ENCODE measurements at places on chromosomes 3 and 15.

DNA sequence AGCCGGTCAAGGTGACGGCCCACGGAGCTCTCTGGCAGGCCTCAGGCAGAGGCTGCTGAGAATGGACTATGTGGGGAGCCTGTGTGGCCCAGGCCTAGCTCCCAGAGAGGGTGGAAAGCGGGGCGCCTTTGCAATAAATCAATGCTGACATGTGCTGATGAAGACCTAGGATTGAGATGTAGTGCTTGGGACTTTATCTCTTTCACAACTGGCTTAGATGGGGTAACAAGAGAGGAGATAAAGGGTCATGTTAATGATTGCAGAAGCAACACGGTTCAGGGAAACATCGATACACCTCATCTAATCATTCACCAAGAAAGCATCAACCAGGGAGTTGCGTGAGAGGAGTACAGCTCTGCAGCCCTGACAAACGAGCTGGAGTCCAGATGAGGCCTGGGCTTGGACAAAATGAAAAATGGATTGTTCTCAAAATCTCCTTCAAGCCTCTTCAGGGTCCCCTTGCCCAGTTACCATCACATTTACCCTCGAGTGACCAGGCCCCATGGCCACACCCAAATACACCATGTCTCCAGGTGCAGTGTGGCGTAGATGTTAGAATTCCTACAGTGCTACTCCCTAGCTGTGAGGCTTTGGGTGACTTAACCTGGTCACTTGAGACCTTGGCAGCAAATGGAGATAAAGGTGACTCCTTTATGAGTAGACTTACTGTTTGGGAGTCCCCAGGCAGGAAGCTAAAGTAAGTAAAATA is 146.4 kb upstream of the LIPC start:
- DNase-seq = no peak

DNA sequence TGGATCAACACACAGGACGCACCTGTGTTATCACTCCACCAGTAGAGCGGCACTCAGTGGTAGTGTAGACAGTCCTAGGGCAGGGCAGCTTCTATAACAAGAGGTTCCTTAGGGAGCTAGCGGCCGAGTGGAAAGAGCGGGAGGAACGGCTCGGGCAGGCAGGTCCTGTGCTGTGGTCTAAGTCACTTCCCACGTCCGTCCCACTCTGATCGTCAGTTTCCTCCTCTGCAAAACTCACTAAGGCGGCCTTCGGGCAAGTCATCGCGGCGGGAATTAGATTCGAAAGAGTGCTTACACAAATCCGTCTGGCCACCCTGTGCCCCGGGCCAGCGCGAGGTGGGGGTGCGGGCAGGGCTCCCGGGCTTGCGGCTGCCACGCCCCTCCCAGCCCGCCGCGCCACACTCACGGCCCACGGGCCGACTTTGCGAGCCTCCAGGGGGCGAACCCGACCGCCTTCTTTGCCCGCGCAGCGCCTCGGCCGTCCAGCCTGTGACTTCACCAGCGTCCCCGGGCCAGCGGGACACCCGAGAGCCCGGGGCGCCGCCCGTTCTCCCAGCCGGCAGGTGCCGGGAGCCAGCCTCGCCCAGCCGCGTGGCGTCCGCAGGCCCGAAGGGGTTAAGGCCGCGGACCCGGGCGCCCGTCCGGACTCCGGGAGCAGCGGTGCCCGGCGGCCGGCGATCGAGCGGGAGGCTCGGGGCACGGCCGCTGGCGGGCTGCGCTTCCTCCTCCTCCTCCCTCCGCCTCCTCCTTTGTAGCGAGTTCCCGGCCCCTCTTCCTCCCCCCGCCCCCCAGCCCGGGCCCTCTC is 416 bp upstream of the CORO2B start:
- peak; percentile 88 for DNase-seq

DNA sequence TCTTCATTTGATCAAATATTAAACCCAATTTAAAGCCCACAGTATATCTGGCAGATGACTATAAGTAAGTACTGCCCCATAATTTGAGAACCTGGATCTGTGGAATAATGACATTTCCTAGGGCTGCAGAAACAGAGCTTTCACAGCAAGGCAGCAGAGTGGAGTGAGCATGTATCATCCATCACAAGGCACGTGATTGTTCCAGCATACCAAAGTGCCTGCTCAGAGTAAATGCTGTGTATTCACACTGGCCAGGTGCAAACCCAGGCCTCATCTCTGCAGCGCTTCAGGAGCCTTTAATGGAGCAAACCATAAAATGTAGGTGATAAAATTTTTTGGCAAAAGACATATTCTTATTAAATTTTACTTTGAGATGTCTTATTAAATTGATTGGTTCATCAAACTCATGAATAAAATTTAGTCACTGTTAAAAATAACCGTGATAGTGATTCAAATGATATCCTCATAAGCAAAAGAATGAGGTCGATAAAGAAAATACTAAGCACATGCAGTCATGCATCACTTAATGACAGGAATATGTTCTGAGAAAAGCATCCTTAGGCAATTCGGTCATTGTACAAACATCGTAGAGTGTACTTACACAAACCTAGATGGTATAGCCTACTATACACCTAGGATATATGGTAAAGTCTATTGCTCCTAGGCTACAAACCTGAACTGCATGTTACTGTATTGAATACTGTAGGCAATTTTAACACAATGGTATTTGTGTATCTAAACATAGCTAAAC is 99.3 kb upstream of the SLC24A5 start:
- peak; percentile 4 for DNase-seq

GRCh38 chr3:65671004-65671403 is 367.7 kb downstream of the MAGI1 start:
- DNase-seq = peak; percentile 15

- DNase-seq = no peak
These were observed 17.9 kb downstream of the TMEM43 start for GRCh38 chr3:14142567-14143270.

- no peak for DNase-seq
These were observed 254.3 kb upstream of the ARHGEF26 start for GRCh38 chr3:153866901-153867300.

- no peak for DNase-seq
These were observed 33.4 kb upstream of the PLAAT1 start for GRCh38 chr3:193207290-193208273.

DNA sequence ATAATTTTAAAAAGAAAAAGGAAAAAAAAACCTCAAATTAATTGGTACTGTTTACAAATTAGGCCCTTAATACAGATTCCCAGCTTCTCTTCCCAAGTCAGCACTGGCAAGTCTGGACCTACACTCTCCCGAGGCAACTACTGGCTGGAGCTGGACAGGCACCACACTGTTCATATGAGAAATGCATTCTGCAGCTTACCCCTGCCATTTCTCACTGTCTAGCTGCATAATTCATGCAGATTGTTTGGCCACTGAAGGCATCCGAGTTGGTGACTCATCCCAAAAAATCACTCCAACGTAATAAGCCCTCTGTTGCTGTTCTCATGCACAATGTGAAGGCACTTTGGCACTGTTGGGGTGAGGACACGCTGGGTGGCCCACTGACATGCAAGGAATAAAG is 45.3 kb downstream of the ROPN1B start:
- peak; percentile 73 for DNase-seq

DNA sequence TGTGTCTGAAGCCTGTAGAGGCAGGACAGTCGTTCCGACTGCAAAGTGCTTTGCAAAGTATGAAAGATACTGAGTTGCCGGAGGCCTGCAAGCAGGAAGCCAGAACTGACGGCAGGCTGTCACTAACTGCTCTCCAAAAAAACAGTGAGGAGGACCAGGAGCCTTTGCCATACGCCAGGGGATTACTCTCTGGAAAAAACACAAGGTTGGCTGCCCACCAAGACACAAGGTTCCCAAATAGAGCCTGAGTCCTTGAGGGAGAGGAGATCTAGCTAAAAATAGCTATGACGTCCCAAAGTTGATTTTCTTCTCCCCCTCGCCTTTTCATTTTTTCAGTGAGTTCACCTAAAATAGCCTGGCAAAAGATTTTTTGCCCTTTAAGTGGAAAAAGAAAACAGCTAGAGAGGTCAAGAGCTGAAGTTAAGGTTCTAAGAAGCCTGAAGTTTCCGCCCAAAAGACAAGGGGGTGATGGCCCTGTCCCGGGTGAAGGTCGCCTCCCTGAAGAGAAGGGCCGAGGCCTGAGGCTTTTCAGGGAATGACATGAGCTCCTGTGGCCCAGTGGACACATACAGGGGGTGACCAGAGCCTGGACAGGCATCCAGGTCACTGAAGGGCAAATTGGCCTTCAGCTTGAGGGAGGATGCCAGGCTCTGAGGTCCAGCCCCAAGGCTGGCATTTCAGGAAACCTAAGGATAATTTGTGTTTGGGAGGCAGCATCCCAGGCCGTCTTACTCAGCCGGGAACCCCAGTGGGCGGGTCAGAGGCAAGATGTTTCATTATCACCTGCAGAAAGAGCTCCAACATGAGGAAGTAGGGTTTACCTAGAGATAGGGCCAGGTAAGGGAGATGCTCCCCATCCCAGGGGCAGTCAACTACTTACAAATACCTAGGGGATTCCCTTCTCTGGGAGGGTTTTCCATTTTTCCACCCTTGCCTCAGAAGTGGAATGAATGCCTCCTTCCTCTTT is 44.9 kb upstream of the DGKG start:
- DNase-seq = no peak

DNA sequence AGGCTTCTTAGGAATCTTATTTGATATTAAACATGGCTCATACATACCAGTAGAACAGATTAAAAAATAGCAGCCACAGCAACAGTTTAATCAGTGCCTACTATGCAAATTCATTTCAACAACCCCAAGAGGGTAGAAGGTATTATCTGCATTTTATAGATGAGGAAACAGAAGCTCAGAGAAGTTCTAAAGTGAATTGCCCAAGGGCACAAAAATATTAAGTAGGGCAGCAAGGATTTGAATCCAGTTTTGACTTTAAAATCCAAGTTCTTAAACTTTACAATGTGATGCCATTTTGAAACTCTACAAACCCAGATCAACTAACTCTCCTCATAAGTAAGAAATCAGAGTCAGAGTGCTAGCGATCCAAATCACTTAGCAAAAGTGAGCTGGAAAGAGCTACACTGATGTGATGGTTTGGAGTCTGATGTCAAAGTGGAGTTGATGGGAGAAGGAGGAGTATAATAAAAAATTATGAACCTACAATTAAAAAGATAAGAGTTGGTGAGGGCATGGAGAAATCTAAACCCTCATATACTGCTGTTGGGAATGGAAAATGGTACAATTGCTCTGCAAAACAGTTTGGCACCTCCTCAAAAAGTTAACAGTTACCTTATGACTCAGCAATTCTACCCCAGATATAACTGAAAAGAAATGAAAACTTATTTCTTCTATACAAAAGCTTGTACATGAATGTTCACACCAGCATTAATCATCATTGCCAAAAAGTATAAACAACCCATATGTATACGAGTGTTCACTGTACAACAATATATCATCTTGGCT is 51.0 kb upstream of the PLXND1 start:
- peak; percentile 73 for DNase-seq

DNA sequence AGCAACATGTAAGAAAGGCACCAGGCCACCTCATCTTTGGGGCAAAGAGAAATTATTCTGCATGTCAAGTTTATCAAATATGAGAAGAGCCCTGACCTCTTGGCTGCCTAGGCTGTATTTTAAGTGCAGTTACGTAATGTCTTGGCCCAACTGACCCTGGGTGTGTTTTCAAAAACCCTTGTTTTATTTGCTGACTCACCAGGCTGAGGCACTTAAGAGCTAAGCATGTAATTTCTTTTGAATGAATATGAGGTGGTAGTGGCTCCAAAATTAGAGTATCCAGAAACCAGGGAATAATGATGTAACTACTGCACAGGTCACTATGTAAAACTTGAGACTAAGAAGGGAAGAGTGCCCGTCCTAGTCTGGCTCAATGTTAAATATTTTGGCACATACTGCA is 24.3 kb downstream of the PGPEP1L start:
- DNase-seq = peak; percentile 90

DNA sequence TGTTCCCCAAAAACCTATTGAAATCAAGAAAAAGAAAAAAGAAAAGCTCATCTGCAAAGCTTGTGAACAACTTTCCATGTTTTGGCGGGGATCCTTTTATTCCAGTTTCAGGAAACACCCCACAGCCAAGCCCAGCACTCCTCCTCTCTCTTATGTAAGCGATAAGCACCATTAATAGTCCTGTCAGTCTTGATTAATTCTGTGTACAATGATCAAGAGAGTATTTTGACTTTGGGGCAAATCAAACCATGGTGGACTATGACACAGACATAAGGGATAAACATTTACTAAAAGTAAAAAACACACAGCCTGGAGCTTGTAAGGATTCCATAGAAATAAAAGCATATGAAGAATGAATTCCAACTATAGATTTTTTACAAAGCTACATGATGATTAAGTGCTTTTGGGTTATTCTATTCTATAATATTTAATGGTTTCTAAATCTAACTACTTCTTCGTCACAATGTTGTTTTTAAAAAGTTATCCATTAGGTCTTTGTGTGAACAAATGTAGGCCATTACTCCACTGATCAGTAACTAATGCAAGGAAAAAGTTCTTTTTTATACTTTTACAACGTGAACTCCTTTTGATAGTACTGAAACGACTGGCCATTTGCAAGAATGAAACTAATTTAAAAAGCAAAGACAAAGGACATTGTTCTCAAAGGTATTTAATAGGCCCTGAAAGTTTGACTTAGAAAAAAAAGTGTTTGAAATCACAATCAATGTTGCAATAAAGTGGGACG is 106.5 kb downstream of the KCNAB1 start:
- no peak for DNase-seq

DNA sequence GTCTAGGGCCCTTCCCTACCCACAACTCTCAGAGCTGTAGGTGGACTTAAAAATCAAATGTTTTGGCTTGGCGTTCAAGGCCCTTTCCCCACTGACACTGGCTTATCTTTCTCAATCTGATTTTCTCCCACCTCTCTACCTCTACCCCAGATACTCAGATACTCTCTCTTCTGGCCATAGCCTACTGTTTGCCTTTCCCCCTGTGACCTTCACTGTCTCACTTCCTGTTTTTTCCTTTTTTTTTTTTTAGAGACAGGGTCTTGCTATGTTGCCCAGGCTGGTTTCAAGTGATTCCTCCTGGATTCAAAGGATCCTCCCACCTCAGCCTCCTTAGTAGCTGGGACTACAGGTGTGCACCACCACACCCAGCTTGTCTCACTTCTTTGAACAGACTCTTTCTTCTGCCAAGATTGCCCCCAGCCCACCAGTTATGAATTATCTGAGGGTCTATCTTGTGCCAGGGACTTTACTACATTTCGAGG is 4.6 kb downstream of the CHRNB4 start:
- DNase-seq = no peak

- no peak for DNase-seq
These were observed 50.3 kb upstream of the ACAN start for GRCh38 chr15:88752951-88753350.
